ENCODE measurements at places on chromosomes 5 and 9.

GRCh38 chr9:112618385-112619009 is 99.4 kb downstream of the INIP start:
- DNase-seq: no peak

GRCh38 chr9:95029288-95029687 is 288.2 kb downstream of the FANCC start:
- no peak for DNase-seq

DNA sequence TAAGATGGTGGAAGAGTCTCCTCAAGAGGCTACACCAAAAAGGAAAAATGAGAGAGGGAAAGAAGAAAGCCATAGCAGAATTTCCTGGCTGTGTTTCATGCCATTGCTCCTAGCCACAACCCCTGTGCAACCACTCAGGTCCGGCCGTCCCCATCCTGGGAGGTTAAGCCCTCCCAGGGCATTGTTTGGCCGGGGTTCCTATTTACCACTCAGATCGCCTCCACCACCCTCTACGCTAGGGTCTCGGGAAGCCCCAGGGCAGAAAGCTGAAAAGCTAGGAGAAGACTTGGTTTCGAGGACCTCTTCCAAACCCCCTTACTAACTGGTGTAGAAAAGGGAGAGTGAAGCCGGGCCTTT is 715 bp downstream of the RC3H2 start:
- peak; percentile 29 for DNase-seq

GRCh38 chr9:88006511-88007290 is 32.4 kb upstream of the CDK20 start:
- no peak for DNase-seq

DNA sequence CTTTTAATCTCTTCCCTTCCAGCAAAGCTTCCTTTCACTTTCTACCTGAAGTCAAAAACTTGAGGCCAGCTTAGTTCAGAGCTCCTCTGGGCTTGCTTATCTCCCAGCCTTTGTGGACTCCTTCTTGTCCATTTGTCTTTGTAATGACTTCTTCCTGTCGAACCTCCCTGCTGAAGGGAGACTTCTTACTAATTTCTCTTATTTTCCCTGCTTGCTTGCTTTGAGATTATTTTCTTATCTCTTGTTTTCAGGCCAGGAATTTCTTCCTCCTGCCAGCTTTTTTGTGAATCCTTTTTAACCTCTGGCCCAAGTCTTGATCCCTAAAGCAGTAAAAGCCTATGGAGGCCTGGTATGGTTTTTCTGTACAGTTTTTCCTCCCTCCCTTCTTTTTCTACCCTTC is 46.8 kb upstream of the DHFR start:
- no peak for DNase-seq

DNA sequence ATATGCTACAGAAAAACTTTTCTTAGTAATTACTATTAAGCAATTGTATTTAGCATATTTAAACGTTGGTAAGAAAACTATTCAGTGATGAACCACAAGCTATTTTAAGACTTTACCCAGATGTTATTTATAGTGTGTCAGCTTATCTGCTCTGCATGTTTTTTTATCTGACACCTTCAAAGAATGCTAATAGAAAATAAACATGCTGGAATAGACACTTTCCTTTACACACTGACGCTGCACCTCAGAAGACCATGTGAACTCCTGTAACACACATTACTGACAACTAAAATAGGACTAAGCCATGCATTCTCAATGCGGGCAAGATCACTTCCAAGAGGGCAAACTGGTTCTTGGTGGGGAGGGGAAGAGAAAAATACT is 38.3 kb downstream of the FNIP1 start:
- no peak for DNase-seq

DNA sequence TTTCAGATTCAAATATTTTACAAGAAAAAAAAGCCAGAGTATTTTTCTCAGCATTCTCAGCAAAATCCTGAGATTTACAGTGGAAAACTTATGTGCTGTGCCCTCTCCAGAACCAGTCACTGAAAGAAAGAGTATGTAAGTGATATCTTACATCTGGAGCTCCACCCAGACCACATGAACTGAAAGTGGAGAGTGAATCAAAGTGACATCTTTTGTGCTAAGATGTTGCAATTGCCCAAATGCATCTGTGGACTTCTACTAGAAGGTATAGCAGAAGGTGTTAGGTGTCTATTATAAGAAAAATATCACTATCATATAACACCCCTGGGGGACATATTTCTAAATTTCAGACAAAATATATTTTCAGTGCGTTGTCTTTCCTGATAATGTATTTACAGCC is 49.0 kb upstream of the RIC1 start:
- no peak for DNase-seq

- DNase-seq: no peak
Measured at GRCh38 chr9:35679766-35680330, 6.1 kb downstream of the CA9 start.

DNA sequence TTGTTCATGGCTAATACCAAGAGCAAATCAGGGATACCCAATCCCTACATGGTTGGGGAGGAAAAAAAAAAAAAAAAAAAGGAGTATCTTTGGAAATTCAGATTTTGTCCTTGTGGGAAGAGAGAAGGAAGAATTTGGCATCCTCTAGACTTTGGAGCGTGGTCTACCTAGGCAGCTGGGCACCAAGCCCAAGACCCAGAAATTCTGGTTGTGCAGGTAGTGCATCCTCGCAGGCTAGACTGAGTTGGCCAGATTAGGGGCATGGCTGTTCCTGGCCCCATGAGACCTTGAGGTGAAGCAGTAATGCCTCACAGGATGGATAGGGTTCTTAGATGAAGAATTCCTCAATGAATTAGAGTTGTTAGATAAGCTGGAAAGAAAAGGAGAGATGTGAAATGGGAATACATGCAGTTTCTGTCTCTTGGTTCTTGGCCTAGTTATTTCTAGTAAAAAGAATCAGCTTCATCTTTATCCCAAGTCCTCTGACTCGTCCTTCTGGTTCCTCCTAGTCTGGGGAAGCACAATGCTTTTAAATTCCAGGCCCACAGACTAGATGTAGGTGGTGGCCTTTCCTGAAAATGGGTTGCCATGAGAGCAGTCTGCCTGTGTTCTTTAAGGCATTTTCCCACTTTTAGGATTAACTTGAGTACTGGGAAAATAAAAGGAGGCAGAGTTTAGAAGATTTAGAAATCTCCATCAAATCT is 140.5 kb upstream of the RUSC2 start:
- DNase-seq: no peak

DNA sequence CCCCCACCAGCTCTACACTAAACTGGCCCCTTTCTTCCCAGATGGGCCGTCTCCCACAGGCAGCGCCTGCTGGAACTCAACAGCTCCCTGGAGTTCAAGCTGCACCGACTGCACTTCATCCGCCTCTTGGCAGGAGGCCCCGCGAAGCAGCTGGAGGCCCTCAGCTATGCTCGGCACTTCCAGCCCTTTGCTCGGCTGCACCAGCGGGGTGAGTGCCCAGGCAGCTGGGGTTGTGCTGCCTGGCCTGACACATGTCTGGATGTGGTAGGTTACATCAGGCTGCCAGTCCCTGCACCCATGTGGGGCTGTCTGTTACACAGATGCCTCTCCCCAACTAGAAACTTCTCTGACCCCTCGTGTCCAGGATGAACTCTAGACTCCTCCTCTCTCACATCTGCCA is 9.8 kb downstream of the NHP2 start:
- no peak for DNase-seq

- DNase-seq: no peak
Measured at GRCh38 chr5:87361031-87361445, 51.7 kb downstream of the CCNH start.

- DNase-seq: no peak
Measured at GRCh38 chr5:164868761-164869160, 1363.3 kb downstream of the MAT2B start.

- no peak for DNase-seq
Measured at GRCh38 chr5:132334812-132335211, 34.7 kb upstream of the SLC22A5 start.

DNA sequence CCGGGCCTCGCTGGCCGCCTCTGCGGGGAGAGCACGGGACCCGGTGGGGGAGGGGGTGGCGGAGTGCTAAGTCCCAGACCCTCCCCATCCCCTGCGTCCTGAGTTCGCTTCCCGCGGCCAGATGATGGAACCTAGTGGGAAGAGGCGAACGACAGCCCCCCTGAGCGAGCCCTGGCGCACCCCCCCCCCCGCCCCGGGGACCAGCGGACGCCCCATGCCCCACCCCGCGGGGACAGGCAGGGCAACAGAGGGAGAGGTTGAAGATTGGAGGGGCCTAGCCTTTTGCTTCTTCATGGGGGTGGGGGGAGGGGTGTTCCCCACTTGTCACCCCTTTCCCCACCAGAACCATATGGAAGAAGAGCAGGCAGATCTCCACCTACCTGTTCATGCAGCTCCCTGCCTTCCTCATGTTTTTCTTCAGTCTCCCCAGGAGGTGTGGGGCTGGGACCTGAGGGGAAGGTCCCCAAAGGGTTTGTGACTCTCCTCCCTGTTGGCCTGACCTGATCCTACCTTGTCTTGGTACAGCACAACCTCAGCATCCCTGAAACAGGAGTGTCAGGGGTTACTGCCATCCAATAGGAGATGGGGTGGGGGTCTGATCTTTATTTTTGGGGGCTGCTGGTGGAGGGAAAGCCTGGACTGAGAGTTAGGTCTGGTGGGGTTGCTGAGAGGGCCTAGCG is 485 bp downstream of the FAM53C start:
- DNase-seq: no peak

GRCh38 chr5:172775326-172776234 is 4.6 kb upstream of the DUSP1 start:
- DNase-seq: peak; percentile 34

DNA sequence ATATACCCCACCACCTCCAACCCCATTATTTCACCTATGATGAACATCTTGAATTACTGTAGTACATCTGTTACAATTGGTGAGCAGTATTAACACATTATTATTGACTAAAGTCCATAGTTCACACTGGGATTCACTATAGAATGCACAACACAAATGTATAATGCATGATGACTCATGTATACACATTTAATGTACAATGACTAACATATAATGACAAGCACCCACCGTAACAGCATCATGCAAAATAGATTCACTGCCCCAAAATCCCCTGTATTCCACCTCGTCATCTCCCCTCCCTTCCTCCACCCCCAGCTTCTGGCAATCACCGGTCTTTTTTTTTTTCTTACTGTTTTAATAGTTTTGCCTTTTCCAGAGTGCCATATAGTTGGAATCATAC is 47.1 kb upstream of the NEK6 start:
- DNase-seq: no peak

DNA sequence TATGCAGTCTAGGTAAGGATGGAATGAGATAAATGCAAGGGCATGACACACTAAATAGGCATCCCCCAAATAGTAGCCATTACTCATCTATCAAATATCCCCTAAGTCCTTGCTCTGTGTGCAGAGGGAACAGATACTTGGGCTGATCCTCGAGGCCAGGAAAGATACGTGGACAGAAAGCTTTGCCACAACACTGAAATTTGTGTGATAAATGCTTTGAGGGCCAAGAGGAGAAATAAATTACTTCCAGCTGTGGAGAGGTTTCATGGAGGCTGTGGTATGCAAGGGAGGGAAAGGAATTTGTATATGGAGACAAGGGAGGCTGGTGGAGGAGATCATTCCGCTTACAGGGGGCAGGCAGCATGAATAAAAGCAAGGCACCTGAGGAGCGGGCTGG is 18.5 kb downstream of the ATOX1 start:
- DNase-seq: no peak

DNA sequence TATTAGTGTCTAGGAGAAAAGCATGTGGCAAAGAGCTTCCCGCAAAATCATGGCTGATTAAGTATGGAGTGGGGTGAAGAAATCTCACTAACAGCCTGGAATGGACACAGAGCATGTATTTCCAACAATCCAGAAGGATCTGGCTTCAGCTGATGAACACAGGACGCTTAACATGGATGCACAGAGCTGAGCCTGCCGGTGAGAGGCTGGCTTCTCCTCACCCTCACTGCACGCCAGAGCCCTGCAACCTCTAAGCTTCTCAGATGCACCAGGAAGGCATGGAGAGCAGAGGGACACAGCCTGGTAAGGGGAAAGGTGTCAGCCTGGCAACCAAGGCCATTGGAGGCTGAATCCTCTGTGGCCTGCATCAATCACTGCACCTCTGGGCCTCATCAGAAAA is 298.5 kb downstream of the TRIM32 start:
- no peak for DNase-seq

GRCh38 chr9:131737426-131737825 is 2.5 kb downstream of the RAPGEF1 start:
- DNase-seq: no peak

DNA sequence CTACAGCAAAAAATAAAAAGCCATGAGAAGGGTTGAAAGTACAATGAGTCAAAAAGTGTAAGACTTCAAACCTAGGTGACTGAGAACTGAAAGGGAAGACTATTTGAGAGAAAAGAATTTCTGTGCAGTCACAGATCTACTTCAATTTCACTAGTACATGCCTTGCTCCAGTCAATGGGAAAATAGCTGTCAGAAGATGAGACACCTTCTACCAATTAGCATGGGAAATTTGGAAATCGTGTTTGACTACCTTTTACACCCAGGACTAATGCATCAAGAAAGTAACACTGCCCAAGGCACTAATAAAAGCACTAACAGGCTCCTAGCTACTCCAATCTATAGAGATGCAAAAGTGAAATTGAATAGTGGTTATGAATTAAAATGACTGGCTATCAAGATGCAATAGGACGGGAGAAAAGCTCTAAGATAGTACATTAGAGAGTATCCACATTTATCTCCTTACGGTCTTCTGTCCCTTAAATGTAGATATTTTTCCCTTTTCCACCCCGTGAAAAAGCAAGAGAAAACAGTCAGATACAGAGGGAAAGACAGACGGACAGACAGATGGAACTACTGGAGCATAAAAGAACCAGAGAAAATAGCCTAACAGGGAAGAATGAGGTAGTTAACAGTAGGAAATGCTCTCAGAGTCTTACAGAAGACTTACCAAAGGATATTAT is 15.2 kb downstream of the ERP44 start:
- DNase-seq: no peak

DNA sequence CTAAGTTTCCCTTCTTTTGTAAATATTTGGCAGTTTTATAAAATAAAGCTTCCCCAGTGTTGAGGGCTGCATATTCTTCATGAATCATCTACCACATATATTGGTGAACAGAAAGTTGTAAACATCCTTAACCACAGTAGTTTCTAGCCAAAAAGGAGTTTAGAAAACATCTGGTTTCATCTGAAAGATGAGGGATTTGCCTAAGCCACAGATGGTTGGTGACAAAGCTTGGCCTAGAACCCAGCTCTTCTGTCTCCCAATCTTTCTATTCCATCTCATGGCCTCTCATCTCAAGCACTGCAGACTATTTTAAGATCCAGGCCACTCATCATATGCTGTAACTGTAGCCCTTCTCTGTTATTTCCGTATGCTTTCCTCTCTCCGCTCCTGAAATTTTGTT is 232.3 kb upstream of the TRPM3 start:
- DNase-seq: no peak

- DNase-seq: no peak
Measured at GRCh38 chr5:122713041-122713440, 61.8 kb upstream of the SNX2 start.

Measured in CD4-positive, alpha-beta T cell treated with Interleukin-10 for 1 hour (primary cell).